ENCODE measurements at places on chromosomes 5 and 9.

DNA sequence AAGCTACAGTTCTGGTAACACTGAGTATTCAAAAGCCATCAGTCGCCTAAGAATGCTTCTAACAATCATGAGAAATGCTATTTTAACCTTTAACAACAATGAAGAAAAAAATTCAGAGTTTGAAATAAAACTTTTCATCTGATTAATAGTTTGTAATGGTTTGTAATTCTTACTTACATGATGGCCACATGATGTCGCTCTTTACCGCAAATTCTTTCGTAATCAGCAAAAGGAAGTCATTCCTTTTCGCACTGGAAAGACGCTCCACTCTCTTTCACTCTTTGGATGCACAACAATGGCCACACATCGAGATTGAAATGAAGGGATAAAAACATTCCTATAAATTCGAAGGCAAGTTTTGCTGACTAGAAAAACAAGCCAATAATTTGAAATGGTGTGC, at the start of gene PCDHA7:
Gene PCDHA7, plus strand, starts transcription at position 277 of the 400 bp plus-strand sequence. Its CDS starts 115 bp downstream, at position 392.
- DNase-seq = no peak

DNA sequence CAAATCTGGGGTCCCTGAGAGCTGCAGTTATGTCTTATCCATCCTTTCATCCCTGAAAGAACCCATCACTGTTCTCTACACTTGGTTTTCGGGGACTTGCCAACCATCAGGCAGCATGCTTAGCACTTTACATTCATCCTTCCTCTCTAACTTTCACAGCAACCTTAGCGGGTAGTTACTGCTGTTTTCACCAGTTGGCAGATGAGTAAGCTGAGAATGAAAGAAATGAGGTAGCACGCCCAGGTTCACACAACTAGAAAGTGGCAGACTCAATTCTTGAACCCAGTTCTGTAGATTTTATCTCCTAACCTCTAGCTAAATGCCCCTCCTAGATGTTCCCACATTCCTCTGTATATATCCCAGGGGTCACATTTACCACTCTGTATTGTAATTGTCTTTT, 342.0 kb upstream of the WWC1 start:
- DNase-seq = no peak

- no peak for DNase-seq
Measured at GRCh38 chr9:86868616-86869015, 78.7 kb downstream of the GAS1 start.

DNA sequence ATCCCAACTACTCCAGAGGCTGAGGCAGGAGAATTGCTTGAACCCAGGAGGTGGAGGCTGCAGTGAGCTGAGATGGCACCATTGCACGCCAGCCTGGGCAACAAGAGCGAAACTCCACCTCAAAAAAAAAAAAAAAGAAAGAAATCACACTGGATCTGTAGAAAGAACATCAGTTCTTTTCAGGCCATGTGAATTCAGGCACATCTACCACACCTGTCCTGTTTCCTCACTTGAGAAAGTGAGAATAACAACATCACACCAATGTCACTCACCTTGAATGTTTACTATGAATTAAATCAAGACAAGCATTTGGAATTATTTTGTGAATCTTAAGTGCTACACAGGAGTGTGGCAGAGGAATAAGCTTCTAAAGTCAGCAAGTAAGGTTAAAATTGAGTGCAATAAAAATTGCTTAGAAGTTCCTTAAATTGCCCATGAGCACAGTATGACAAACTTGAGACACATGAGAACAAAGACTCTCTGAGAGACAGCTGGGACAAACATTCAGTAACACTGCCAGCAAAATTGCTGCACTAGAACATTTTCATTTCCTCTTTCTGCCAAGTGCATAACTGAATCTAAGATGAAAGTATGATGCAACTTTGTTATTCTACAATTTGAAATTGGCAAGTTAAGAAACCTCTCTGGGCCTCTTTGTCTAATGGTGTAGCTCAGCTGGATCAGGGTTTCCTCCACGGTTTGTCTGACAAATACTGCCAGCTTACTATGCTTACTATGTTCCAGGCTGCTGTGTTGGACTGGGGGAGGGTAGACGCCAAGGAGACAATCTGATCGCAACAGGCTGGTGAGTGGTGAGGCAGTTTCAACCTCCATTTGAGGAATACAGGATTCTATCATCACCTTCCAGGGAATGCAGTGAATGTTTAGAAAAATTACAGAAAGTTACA, 1.9 kb upstream of the RIC1 start:
- DNase-seq = no peak

DNA sequence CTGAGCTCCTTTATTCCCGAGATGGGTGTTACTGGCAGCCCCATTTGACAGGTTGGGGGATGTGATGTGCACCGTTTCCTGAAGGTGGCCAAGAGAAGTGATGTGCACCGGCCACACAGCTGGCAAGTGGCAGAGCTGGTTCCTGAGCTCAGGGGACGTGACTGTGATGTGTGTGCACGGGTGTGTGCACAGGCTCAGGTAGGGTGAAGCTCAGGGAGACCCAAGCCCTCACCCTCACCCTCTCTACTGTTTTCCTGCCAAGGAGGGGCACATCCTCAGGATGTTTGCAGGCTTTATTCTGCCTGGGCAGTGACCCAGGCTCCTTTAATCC, 56.6 kb downstream of the WWC1 start:
- DNase-seq = no peak

DNA sequence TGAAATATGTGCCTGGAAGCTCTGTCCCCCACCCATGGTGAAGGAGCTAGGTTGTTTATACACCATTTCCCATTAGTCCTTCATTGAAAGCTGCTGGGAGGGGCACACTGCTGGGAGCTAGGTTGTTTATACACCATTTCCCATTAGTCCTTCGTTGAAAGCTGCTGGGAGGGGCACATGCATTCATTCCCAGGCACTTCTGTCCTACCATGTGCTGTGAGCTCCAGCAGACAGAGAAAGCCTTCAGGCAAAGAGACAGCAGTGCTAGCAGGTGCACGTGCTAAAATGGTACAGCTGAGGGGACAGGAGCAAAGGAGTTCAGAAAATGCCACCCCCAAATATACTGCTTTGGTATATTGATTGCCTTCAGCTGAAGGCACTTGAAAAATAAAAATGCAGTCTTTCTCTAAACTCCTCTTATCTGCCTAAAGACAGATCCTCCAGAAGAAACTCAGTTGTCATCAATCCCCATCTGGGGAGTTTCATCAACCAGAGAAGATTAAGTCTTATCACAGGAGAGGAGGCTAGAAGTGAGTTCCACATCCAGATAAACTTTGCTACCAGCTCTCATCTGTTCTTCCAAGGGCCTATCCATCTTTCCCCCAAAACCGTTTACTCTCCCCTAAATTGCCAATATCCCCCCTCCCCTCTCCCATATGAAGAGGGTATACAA, 27.7 kb upstream of the DAPK1 start:
- no peak for DNase-seq

GRCh38 chr9:86939891-86940290, 7.4 kb downstream of the GAS1 start:
- no peak for DNase-seq

DNA sequence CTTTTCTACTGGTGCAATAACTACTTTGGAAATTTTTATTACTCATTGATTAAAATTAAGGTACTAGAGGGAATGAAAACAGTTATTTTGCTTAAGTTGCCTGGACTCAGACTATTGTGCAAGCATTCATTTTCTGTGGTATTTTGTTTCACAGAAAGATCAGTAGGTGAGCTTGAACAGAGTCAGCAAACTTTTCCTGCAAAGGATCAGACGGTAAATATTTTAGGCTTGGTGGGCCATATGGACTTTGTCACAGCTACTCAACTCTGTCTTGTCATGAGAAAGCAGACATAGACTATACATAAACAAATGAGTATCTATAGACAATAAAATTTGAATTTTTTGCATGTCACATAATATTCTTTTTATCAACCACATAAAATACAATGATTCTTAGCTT, 1036.4 kb downstream of the NR2F1-AS1 start:
- DNase-seq = no peak

DNA sequence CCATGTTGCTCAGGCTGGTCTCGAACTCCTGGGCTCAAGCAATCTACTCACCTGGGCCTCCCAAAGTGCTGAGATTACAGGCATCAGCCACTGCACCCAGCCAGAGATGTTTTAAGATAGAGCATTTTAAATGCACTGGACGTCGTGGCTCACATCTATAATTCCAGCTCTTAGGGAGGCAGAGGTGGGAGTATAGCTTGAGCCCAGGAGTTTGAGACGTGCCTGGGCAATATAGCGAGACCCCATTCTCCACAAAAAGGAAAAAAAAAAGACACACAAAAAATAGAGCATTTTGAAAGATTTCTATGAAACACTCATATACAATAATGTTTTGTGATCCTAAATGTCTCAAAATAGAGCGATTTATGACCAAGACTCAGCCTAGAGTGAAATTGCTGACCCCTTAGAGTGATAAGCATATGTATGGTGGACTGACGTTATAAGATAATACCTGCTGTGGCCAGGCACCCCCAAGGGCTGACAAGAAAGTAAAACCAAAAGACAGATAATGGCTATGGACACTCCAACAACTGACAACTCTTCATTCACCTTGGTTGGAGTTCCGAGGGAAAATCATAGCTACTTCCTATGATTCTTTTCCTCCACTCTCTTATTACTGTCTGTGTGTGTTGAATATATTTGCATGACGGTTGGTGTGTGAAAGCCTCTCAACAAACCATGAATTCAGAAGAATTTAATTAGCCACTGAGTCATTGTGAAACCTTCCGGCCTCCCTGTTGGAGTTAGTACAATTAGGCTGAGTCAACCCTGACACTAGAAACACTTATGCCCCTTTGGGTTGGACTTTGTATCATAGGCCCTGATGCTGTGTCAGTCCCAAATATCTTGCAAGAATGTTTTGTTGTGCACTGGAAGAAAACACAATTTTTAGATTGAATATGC, 526.5 kb upstream of the NUDT12 start:
- DNase-seq = no peak

DNA sequence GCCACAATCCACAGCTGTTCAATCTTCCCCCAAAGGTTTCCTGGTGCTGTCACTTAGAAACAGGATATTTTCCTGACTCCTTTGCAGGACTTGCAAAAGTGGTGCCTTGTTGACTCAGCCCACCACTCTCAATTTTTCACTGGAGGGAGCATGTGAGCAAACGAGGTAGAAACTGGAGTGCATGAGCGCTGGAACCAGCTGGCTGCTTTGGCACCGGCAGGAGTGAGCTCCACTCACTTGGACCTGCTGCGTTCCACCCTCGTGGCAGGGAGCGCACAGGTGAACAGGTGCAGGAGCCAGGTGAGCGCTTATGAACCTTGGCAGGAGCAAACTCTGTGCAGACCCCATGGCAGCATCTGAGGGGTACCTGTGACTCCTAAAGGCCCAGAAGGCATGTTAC, 364.1 kb upstream of the RORB start:
- no peak for DNase-seq

DNA sequence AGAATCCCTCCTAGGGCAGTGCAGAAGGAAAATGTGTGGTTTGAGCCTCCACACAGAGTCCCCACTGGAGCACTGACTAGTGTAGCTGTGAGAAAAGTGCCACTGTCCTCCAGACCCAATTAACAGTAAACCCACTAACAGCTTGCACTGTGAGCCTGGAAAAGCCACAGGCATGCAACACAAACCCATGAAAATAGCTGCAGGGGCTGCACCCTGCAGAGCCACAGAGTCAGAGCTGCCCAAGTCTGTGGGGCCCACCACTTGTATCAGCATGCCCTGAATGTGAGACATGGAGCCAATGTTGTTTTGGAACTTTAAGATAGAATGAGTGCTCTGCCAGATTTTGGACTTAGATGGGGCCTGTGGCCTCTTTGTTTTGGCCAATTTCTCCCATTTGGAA, 119.8 kb upstream of the CDH9 start:
- DNase-seq = no peak

DNA sequence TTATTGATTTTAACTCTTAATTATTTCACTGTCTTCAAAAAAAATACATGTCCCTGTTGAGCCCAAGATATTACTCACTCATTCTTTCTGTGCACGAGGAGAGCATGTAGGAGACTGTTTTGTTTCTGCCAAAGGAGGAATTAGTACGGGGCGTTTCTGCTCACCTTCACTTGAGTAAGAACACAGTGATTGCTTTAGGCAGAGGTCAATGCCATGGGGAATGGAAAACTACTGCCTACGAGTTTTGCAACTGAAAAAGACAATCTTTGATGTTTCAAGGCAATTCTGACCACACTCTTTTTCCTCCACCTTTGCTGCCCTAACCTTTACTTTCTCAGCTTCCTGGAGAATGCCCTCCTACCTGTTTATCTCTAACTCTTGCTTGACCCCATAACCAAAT, 109.4 kb downstream of the CCDC192 start:
- no peak for DNase-seq

DNA sequence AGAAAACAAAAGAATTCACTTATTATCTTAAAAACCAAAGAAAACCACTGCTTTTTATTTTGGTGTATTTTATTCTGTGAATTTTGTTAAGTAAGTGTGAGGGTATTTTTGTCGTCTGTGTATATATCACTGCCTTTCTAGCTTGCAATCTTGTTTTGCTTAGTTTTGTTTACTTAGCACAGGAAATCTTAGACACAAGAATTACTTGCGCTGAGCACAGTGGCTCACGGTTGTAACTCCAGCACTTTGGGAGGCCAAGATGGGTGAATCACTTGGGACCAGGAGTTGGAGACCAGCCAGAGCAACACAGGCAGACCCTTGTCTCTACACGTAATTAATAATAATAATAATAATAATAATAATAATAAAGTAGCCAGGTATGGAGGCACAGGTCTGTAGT, 230.3 kb downstream of the PAPPA start:
- DNase-seq = no peak

- no peak for DNase-seq
Measured at GRCh38 chr5:6570530-6570929, 62.3 kb downstream of the NSUN2 start.

DNA sequence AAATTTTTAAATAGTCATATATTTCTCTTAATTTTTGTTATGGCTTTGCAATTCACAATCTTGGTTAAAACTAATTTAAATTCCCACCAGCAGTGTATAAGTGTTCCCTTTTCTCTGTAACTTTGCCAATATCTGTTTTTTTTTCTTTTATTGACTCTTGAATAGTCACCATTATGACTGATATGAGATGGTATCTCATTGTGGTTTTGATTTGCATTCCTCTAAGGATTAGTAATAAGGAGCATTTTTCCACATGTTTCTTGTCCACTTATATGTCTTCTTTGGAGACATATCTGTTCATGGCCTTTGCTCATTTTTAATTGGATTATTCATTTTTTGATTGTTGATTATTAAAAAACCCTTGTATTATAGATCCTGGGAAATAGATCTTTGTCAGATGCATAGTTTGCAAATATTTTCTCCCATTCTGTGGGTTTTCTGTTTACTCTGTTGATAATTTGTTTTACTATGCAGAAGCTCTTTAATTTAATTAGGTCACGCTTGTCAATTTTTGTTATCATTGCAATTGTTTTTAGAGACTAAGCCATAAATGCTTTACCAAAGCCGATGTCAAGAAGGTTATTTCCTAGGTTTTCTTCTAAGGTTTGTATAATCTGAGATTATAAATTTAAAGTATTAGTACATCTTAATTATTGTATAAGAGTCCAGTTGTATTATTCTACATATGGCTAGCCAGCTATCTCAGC, 610.9 kb downstream of the CHSY3 start:
- no peak for DNase-seq

- peak; percentile 28 for DNase-seq
Measured at GRCh38 chr5:123671042-123671441, 159.1 kb downstream of the CSNK1G3 start.

Data from NCI-H2171 (cell line).